Activated T-helper 1 cell treated with anti-CD3 and anti-CD28 coated beads, Interleukin-2, amount 50 U/mL, for 16 hours (primary cell): ENCODE measurements at places on chromosomes 2 and 18.

DNA sequence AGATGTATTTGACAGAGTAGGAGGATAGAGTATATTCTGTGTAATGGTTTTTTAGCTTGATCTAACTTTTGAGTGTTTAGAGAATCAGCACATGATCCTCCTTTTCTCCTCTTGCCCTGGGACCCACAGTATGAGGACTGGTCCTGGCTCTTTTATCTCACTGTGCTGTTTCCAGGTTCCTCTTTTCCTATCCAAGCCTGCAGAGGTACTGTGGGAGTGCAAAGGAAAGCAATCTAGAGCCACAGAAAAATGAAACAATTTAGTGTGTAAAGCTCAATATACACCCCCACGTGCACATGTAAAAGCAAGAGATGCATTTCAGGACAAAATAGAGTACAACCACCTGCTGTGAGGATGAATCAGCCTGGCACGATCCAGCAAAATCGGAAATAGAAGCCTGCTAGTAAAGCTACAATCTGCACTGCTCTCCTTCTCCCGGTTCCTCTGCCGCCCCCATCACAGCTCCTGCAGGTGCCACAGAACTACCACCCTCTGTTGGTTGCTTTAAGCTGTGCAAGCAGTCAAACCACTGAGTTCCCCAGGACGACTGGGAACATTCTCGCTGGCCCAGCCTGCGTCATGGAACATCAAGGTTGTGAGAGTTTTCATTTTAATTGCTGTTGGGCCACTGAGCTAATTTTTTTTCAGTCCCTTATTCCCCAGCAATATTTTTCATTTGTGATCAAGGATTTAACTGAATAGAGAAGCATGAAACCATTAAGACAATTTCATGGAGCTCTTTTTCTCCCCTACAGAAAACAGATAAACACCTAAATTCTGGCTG, 47.8 kb upstream of the MAPRE3 start:
- DNase-seq: no peak

DNA sequence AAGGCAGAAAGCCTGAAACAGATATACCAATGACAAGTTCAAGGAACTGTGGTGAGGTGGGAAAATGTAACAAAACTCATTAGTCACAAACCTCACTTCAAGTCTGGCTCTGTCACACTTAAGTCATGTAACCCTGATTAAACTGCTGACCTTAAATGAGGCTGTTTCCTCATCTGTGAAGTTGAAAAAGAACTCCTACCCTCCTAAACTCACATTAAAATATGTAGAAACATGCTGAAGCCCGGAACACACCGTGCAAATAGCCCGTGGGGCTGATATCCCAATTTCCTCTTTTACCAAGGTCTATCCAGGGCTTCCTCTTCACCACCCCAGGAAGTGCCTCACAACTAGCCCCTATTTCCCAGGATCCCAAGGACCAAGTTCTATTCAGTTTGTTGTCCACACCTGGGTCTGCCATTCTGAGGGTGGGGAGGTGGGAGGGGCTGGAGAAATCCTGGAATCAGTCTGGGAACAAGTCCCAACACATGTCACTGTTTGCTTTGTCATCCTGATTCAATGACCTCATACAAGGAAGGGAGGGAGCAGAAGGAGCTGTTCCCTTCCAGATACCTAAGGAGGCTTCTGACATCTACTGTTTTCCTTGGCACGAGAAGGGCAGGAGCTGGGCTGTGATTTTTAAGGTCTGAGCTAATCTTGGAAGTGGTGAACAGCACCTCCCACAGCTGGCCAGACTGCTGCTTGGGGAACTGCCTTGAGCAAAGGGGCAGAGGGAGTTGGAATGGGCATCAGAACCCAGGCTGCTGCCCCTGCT, 42.3 kb downstream of the SLC4A1AP start:
- no peak for DNase-seq

DNA sequence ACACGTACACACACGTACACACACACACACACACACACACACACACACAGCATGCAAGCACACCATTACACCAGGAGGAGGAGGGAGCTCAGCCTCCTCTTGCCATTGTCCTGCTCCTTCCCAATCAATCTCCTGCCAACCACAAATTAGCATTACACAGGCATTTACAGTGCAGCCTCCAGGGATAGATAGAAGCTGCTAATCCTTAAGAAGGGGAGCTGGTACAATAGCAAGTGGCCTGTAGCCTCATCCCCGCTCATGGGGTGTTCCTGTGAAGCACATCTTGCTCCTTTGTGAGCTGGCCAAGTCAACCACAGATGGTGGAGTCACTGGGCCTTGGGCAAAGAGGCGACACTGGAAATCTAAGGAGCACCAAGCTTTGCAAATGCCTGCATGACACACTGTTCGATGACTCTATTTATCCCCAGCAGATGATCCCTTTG, 110.3 kb upstream of the PKDCC start:
- DNase-seq: no peak

GRCh38 chr18:11733031-11733430, 44.0 kb downstream of the GNAL start:
- peak; percentile 38 for DNase-seq

DNA sequence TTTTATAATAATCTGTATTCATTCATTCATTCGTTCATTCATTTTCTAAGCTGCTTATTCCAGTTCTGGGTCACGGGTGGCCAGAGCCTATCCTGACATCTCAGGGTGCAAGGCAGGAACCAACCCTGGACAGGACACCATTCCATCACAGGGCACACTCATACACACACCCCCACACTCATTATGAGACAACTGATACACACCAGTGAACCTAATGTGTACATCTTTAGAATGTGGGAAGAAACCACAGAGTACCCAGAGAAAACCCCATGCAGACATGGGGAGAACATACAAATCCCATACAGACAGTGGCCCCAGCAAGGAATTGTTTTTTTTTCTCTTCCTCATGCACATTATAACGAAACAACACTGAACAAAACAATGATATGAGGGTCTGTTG, 54.7 kb downstream of the RTN4 start:
- DNase-seq: no peak
